Activated CD4-positive, alpha-beta T cell treated with anti-CD3 and anti-CD28 coated beads, Interleukin-2, amount 50 U/mL, for 24 hours (primary cell): ENCODE measurements at places on chromosomes 12 and 14.

DNA sequence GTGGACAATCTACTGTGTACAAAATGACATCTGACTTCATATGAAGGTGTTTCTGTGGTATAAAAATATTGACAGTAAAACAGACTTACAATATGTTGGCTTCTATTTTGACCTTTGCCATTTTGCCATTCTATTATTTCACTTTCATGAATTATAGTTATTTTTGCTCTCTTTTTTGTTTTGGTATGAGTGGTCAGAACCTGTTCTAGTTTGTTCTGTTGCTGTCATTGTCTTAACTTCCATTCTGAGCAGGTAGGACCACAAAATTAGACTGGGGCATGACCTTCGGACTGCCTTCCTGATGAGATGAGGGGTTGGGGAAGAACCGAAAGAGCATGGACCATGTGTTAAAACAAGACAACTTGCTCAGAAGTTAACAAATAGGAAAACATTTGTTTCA is 36.5 kb upstream of the IFNG-AS1 start:
- DNase-seq, result no peak

DNA sequence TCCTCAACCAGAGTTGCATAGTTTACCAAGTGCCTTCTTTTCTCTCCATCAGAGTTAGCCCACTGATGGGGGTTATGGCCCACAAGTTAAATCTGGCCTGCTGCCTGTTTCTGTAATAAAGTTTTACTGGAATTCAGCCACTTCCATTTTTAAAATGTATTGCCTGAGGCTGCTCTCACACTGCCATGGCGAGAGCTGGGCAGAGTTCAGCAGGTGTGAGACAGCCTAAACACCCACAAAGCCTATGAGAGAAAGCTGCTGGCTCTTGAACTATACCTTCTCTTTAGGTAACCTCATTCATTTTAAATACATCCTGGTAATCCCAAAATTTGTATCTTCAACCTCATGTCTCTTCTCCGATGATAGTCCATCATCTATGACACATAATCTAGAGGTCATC is 86.1 kb downstream of the BCL2L14 start:
- no peak for DNase-seq

DNA sequence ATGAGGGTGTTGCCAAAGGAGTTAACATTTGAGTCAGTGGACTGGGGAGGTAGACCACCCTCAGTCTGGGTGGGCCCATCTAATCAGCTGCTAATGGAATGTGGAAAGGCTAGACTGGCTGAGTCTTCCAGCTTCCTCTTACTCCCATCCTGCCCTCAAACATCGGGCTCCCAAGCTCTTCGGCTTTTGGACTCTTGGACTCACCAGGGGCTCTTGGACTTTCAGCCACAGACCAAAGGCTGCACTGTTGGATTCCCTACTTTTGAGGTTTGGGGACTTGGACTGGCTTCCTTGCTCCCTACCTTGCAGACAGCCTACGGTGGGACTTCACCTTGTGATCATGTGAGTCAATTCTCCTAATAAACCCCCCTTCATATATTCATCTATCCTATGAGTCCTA is 276.6 kb upstream of the DIO3 start:
- no peak for DNase-seq

DNA sequence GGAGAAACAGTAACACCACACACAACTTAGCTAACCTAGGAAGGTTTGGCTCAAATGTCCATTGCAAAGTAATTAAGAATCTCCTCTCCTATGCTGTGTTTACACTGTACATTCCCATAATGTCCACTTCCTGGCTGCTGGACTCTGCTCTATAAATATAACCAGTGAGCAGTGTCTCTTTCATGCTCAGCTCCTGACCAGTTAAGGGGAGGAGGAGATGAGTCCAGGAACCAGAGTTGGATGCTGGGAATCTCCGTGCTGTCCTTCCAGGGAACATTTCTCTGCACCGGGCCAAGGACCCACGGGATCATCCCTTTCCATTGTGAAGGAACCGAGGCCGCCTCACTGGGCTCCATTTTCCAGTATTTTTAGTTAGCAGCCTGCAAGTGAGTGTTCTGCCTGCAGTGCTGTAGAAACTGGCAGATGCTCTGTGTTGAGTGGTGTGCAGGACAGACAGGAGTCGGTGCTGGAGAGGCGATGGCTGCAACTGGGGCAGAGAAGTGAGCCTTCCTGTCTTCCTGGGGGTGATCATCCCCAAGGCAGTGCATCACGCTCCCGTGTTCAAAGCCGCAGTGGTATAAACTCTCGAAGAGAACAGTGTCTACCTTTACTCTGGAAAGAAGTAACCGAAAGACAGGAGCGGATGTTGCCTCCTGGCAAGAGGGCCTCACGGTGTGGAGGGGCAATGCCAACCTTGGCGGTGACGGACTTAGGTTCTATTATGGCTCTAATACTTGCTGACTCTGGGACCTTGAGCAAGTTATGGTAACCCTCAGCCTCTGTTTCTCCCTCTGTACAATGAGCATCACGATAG is 195.5 kb downstream of the CACNA1C start:
- DNase-seq, result no peak

GRCh38 chr12:131060011-131060703 is 106.5 kb downstream of the ADGRD1 start:
- no peak for DNase-seq

DNA sequence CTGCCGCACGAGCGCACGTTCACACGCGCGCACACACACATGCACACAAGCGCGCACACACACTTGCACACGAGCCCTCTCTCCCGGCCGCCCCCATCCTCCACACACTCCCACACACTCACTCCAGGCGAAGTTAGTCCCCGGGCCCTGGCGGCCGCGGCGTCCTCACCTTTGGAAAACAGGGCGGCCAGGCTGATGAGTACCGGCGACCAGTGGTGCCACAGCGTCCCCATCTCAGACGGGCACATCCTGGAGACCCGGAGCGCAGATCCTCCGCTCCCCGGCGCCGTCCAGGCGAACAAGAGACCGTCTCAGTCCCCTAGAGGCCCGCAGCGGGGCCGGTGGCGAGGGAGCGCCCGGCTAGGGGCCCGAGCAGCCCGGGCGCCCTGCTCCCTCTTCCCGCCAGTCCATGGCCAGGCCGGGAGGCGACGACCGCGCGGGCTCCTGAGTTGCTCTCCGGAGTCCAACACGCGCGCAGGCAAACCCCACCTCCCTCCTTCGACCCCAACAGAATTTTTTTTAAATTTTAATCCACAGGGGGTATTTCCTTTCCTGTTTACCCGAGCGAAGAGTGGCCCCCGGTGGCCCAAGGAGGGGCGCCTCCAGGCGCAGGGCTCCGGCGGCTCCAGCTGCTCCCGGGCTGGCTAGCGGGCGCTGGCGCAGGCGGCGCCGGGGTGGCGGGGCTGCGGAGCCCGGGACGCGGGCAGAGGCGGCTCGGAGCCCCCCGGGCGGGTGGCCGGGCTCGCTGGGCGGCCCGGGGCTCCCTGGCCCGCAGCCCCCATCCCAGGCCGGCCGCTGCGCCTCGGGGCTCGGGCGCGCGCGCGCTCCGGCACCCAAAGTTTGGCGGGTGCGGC is 506 bp downstream of the TMEM132D start:
- no peak for DNase-seq
